ENCODE measurements at places on chromosomes 16 and 17.

GRCh38 chr16:68577352-68577853, 38.3 kb downstream of the ZFP90 start:
- DNase-seq, result no peak

DNA sequence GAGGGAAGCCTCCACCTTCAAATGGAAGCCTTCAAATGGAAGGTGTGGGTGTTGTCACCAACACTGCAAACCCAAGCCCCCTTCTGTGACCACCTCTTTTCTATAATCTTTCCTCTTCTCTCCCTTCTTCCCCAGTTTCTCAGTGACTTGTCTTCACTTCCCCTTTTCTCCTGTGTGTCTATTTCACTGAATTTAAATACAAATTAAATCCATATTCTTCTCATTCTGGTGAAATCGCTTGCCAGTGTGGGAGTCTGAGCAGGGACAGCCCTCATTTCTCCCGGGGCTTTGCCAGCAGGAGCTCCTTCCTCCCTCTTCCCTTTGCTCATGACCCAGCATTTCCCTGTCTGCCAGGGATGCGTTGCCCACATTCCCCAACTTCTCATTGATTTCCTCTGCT, 6.4 kb upstream of the ITGAX start:
- DNase-seq, result no peak

DNA sequence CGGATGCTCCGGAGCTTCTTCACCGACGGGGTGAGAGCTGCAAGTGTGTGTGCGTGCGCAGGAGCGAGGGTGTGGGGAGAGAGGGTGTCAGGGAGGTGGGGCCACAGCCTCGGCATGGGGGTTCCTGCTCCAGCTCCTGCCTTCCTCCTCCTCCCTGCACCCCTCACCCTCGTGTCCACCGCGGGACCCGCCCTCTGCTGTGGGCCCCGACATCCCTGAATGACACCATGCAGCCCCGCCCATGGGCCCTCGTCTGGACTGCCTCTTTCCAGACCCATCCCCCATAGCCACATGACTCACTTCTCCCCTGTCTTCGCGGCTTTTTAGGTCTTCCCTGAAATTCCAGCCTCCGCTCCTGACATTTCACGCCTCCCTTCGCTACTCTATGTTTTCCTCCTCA, 41.6 kb downstream of the ARHGAP23 start:
- no peak for DNase-seq

- DNase-seq, result no peak
These were observed 19.2 kb downstream of the CD300LB start for GRCh38 chr17:74512036-74512435.

- DNase-seq, result no peak
These were observed 1.9 kb downstream of the MED11 start for GRCh38 chr17:4733073-4733531.

DNA sequence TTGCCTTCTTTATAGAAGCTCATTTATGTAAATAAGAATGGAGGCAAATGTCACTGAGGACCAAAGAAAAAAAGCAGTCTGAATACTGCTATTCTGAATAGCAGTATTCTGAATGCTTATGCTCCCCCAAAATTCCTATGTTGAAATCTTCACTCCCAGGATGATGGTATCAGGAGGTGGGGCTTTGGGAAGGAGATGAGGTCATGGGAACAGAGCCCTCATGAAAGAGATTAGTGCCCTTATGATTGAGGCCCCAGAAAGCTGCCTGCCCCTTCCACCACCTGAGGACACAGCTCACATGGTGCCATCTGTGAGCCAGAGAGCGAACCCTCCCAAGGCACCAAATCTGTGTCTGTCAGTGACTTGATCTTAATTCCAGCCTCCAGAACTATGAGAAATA, 28.8 kb downstream of the HEATR6 start:
- DNase-seq, result no peak

DNA sequence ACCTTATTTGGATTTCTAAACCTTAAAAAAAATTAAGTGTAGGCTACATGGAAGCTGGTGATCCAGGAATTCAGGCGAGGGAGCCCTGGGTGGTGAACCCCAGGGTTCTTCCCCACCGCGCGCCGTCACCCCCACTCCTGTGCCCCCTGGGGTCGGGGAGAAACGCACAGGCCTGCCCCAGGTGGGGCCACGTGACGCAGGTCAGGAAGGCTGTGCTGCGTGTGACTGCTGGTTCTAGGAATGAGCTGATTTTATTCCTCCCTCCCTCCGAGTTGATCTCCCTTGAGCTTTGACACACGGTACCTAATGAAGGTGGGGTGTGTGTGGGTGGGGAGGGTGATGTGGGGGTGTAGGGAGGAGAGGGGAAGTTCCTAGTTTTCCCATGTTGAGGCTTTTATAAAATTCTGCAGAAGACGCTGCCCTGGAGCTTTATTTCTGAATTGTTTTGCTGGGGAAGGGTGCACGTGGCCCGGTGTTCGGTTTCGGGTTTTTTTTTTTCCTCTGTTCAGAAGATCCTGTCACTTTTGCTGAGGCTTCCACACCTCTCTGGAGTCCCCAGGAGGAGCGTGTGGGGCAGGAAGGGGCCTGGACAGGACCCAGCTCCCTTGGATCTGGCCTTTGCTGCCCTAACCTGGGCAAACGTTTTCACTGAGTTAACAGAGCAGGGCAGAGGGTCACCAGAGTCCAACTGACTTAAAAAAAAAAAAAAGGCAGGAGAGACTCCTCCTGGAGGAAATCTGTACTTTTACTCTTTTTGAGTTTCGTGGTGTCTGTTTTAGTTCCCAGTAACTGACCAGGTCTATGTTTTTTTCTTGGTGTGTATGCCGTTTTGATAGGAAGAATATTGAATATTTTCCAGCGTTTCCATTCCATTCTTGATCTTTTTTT, 55.8 kb upstream of the GSE1 start:
- no peak for DNase-seq

- no peak for DNase-seq
These were observed 13.4 kb downstream of the CCDC102A start for GRCh38 chr16:57522960-57523359.

- DNase-seq, result peak; percentile 38
These were observed 41.5 kb downstream of the CD300LF start for GRCh38 chr17:74671031-74671771.

GRCh38 chr16:12972246-12972645, 70.8 kb downstream of the SHISA9 start:
- no peak for DNase-seq

DNA sequence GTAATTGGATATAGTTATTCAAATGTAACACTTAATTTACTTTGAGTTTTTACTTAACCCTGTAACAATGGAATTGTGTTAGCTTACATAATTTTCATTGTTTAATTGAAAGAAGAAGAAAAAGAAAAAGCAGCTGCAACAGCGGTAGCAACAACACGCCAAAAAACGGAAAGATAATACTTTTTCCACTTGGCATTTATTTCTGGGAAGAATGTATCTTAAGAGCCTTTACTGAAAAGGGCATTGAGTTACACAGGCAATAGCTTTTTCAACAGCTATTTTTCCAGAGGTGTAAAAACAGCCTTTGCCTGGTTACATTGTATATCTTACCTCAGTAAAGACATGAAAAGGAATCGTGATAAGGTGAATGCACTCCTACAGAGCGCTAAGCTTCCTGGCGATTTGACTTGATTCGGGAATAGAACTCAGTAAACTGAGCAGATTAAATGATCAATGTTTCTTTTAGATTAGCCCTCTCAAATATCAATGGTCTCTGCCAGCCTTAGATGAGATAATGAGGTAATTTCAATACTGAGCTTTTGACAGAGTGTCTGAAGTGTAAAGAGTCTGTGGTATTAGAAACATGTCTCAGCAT, 311.3 kb downstream of the CDH13 start:
- DNase-seq, result no peak

- DNase-seq, result no peak
These were observed 203.5 kb upstream of the N4BP1 start for GRCh38 chr16:48813485-48813884.

DNA sequence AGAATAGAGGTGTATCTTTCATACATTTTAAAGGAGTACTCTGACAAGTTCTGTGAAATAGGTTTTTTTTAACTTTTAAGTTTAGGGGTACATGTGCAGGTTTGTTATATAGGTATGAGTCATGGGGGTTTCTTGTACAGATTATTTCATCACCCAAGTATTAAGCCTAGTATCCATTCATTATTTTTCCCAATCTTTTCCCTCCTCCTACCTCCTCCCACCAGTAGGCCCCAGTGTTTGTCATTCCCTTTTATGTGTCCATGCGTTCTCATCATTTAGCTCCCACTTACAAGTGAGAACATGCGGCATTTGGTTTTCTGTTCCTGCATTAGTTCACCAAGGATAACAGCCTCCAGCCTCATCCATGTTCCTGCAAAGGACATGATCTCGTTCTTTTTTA, 175.5 kb downstream of the CYB561 start:
- DNase-seq, result no peak

GRCh38 chr17:69607162-69607834, 192.8 kb downstream of the MAP2K6 start:
- peak; percentile 53 for DNase-seq

- no peak for DNase-seq
These were observed 124.5 kb upstream of the MAF start for GRCh38 chr16:79725051-79725450.

DNA sequence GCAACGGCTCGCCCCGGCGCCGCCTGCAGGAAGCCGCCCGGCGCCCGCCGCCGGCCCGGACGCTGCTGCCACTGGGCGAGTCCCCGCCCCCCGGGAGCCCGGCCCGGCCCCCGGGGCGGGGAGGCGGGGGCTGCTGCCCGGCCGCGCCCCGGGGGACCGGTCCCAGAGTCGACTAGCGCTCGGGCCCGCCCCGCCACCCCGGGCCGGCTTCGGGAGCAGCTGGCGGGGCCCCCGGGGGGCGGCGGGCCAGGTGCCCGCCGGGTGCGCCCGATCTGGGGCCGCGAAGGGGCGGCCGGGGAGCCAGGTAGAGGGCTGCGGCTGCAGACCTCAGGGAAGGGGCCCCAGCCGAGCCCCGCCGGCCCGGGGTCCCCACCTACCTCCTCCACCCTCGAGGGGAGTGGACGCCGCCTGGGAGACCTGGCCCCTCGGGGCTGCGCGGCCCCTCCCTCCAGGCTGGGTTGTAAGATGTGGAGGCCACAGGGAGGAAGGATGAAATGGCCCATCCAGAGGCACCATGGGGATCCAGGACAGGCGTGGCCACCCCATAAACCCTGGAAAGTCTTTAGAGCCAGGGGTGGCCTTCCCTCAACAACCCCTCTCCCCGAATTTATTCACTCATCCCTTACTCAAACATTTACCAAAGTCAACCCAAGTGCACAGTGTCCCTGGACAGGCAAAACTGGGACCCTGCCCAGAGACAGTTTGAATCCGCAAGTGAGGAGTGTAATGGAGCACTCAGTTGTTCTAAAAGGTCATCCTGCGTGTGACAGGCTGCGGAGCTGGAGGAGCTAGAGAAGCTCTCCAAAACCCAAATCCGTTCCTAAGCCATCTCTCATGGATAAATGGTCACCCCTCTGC, at the start of gene CDYL2:
TSS of gene CDYL2 (minus strand) at position 73 of the 858 bp plus-strand sequence. CDS start 425 bp downstream, outside the sequence.
- DNase-seq, result no peak

GRCh38 chr16:68128577-68129305, 43.6 kb downstream of the NFATC3 start:
- DNase-seq, result no peak

DNA sequence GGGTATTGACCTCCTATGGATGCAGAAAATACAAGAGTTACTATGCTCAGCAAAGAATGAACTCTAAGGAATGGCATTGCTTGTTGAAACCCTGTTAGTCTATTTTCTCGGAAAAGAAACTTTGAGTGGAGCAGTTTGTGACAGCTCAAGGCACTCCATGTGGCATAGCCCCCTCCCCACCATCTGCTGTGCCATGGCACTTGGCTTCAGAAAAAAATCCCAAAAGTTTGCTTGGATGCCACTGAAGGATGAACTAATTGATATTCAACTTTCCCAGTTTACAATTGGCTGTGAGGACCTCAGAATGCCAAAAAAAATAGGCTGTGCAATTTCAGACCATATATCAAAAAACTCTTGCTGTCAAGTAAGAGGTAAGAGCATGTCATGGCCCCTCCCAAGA, 1.8 kb downstream of the KRT31 start:
- DNase-seq, result no peak

Measured in SK-N-DZ (cell line).